ENCODE measurements at places on chromosomes 12 and 14.

GRCh38 chr14:100571837-100572236 lies 15.4 kb downstream of the BEGAIN start:
- no peak overlapping the region for H3K27ac ChIP-seq
- DNase-seq = no peak
- no peaks in the 10 kb centered on the region for H3K36me3 ChIP-seq

DNA sequence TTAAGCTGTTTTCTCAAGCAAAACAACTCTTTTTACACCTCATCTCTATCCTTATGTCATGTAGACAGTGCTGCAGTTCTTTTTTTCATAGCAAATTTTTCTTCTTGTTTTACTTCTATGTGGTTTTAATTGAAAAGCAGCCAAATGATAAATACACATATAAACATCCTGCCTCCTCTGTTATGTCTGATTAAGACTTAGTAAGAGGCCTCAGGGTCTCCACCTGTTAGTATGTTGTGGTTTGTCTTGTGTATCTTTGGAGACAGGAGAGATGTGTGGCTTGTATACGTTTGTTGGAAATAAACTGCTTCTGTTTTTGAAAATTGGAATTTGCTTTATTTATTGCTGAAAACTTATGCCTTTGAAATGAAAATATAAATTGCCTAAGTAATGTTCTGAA lies 32.0 kb downstream of the PEX5 start:
- H3K27me3 ChIP-seq = no peaks in the 10 kb centered on the region
- H3K27ac ChIP-seq = no peak overlapping the region
- H3K4me3 ChIP-seq = no peak overlapping the region
- no peaks in the 10 kb centered on the region for H3K36me3 ChIP-seq
- peaks cover 3% of the 10 kb centered on the region for H3K4me1 ChIP-seq

- H3K4me1 ChIP-seq = no peaks in the 10 kb centered on the region
- no peak for DNase-seq
- H3K4me3 ChIP-seq = no peak overlapping the region
Observed at GRCh38 chr12:127239781-127240180, 1027.2 kb upstream of the TMEM132C start.

GRCh38 chr12:76186131-76186906 lies 101.8 kb upstream of the NAP1L1 start:
- no peaks in the 10 kb centered on the region for H3K36me3 ChIP-seq
- no peak overlapping the region for H3K27ac ChIP-seq
- H3K4me3 ChIP-seq = no peak overlapping the region
- H3K27me3 ChIP-seq = no peaks in the 10 kb centered on the region
- H3K4me1 ChIP-seq = no peaks in the 10 kb centered on the region

DNA sequence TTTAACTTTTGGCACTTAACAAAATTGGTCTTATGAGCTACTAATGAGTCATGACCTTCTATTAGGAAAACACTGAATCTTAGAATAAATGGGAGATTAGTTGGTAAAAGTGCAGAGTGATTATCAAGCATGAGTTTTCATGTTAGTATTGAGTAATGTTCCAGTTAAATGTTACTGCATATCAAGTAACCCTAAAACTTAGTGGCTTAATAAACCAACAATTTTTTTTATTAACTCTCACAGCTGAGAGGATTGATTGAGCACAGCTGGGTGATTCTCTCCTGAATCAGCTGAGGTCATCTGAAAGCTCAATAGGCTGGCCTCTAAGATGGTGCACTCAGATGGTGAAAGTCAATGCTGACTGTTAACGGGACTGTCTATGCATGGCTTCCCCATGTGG lies 248.6 kb downstream of the BCL11B start:
- no peaks in the 10 kb centered on the region for H3K4me1 ChIP-seq
- H3K36me3 ChIP-seq = no peaks in the 10 kb centered on the region
- H3K27ac ChIP-seq = no peak overlapping the region

DNA sequence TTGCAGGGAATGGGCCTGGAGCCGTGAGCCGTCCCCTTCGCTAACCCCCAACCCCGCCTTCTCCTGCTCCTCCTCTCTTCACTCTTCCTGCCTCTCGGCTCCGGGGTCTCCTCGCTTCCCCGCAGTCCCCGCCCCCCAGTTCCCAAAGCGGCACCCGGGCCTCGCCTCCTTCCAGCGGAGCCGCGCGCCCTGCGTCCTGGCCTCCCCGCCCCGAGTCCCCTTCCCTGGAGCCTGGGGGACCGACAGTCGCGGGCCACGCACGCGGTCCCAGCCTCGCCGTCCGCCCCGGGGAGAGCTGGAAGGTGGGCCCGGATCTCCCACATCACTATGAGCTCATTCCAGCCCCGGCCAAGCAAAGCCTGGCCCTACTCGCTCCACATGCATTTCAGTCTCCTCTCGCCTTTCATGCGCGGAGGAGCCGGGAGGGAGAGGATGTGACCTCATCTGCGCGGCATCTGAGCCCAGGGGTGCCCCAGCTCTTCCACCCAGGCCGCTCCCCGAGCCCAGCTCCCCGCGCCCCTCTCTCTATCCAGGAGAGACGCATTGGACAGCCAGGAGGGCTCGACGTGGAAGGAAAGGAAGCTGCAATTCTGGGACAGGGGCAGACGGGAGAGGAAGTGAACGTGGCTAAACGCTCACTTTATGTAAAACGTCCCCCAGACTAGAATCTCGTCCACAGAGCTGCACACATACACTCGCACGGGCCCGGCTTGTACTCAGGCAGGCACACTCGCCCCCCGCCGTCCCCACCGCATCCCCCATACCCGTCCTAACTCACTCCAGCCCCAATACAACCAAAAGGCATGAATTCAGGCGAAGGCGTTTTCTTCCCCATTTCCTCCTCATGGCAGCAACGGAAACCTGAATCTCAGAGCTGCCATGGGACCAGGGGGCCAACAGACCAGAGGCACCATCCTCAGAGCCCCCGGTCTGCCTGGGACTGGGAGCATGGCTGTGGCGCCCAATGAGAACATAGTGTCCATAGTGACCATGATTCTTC lies 108.7 kb upstream of the CCND2 start:
- H3K4me1 ChIP-seq = peaks cover 3% of the 10 kb centered on the region
- peak overlapping the region; percentile 37 for H3K4me3 ChIP-seq
- H3K27me3 ChIP-seq = no peaks in the 10 kb centered on the region
- DNase-seq = no peak
- H3K36me3 ChIP-seq = no peaks in the 10 kb centered on the region

DNA sequence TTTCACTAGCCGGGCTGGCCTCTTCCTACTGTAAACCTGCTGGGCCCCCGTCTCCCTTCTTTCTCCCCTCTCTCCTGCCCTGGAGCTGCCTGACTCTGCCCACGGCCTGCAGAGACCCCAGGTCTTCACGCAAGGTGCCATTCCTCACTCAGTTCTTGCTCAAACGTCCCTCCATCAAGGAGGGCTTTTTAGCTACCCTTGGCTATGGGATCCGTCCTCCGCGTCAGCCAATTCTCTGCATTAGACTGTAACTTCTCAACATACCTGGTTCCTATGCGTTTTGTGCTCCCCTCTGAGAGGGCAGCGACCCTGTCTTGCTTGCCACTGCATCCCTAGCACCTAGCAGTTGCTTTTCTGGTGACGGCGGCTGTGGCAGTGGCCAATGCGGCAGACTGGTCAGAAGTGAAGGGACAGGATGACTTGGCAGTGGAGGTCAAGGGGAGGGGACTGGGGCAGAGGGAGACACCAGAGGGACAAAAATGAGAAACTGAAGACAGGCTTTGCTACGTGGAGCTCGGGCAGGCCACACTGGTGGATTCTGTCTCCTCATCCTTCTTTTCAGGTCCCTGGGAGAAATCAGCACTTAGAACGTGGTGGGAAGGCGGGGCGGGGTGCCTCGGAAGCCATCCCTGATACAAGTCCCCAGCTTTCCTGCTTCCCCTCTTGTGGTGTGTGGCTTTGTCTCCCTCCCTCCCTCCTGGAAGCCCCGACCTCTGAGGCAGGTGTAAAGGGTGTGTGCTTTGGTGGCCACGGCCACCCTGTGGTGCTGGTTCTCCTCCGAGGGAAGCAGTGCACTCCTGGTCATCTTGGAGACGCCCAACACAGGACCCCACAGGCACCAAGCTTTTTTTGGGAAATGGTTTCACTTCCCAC lies 1.8 kb downstream of the B3GNT4 start:
- peaks cover 5% of the 10 kb centered on the region for H3K4me1 ChIP-seq
- no peak overlapping the region for H3K4me3 ChIP-seq
- H3K36me3 ChIP-seq = peaks cover 11% of the 10 kb centered on the region
- DNase-seq = no peak
